Pons (tissue), 1 donor: ENCODE measurements at places on chromosomes 4 and X.

- DNase-seq, result no peak
These were observed 233.0 kb downstream of the PCDH18 start for GRCh38 chr4:137299281-137299680.

GRCh38 chr4:138263247-138263816 lies 21.2 kb upstream of the SLC7A11 start:
- DNase-seq, result no peak

- no peak for DNase-seq
These were observed 8.0 kb upstream of the ODAPH start for GRCh38 chr4:75547647-75548387.

- DNase-seq, result no peak
These were observed 19.1 kb upstream of the CISD2 start for GRCh38 chr4:102849579-102850104.

DNA sequence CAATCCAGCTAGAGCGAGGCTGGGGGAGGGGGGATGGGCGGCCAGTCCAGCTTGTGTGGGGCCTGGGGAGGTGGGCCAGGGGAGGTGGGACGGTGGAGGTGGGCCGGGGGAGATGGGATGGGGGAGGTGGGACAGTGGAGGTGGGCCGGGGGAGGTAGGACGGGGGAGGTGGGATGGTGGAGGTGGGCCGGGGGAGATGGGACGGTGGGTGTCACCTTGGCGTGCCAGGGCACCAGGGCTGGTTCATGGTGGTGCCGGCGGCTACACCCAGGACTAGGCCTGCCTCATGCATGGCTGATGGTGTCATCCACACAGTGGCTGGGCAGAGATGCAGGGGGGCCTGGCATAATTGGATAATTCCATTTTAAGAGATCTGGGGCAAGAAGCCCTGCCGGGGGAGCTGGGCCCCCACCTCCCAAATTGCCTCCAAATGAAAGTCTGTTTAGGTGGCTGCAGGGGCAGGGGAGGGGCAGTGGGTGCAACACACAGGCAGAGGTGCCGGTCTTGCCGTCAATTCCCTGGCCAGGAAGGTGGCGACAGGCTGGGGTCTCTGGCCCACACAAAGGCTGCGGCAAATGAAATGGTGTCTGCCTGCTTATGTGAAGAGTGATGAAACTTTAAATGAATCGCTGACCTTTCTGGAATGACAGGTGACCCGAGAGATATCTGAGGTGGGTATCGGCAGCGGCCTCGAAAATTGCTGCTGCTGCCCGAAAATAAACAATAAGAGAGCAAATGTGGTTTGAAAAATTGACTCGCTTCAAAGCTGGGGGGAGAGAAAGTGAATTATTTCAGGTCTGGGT lies 82.1 kb downstream of the FAM53A start:
- DNase-seq, result no peak

DNA sequence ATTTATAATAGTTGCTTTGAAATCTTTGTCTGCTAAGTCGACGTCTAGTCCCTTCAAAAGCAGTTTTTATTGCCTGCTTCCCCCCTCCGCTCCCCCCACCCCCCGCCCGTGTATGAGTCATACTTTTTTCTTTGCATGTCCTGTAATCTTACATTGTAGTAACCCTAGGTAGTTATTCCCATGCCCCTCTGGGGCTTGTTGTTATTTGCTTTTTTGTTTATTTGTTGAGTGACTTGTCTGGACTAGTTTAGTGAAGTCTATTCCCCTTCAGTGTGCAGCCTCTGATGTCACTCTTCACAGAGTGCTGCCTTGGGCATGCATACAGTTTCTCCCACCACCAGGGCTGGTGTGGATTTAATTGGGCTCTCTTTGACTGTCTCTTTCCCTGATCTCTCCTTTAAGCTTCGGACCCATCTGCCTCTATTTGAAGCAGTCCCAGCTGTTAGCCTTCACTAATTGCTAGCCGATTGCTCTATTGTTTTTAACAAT lies 86.2 kb downstream of the PPEF1 start:
- no peak for DNase-seq

- no peak for DNase-seq
These were observed 2.3 kb upstream of the XPNPEP2 start for GRCh38 chrX:129736491-129736890.

DNA sequence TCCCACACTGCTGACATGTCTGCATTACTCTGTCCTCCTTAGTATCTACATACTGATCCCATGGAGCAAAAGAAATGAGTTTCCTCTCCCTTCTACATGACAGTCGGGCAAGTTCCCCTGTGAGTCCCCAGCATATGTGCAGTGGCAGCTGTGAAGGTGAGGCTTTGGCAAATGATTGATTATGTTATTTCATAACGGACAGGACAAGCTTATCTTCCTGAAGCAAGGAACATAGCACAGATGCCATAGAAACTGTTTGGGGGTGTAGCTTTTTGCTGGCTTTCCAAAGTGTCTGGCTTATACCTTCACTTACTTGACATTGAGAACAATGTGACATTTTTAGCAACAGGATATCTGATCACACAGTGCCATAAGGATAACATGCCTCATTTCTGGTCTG lies 136.8 kb upstream of the PDLIM3 start:
- no peak for DNase-seq

- peak; percentile 2 for DNase-seq
These were observed 295.0 kb upstream of the NR3C2 start for GRCh38 chr4:148737061-148737770.

- no peak for DNase-seq
These were observed 226.9 kb upstream of the SMIM31 start for GRCh38 chr4:164526933-164527583.

DNA sequence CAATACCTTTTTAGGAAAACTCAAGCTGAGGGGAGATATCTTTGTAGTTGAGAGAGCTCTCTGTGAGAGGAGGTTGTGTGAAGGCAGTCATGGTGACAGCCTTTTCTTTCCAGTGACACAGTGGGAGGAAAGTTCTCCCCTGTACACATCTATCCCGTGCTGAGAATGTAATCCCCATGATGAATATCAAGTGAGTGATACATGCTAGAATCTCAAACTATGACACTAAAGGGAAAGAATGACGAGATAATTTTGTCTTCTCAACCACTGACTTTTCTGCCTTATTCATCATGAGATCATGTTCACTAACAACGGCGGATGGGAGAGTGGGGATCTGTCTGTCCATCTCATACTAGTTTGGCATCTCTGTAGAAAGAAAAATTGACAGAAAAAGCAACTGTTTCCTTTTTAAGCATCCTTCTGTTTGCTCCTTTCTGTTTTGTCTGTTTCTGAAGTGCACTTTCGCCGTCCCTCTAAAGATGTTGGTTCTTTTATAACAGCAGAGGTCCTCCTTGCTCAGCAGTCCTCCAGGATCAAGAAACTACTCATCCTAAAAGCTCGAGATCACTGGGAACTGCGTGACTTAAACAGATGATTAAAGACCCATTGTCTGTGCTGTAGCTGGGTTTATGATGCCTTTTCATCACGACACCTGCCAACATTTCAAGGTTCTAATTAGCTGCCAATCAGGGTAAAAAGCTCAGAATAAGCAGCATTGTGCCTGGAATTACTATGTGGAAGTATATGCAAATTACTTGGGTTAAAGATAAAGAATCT lies 137.6 kb downstream of the DCK start:
- DNase-seq, result peak; percentile 15

GRCh38 chrX:12770440-12770839 lies 20.8 kb upstream of the PRPS2 start:
- DNase-seq, result peak; percentile 22

DNA sequence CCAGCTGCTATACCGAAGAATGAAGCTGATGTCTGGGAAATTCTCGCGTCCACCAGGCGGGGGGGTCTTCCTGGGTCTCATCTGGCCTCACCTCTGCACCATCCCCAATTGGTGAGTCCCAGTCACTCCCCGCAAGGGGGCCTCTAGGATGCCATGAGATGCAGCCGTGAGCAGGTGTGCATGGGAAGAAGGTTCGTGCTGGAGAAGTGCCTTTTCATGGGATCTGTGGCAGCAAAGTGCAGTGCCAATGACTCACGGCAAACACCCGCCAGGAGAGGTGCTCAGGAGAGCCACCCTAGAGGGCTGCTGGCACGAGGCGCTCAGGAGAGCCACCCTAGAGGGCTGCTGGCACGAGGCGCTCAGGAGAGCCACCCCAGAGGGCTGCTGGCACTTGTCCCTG lies 55.1 kb downstream of the CPZ start:
- DNase-seq, result no peak

- no peak for DNase-seq
These were observed 205.5 kb upstream of the NUDT6 start for GRCh38 chr4:123127875-123128274.

GRCh38 chr4:57378766-57379165 lies 268.6 kb upstream of the IGFBP7 start:
- DNase-seq, result no peak

DNA sequence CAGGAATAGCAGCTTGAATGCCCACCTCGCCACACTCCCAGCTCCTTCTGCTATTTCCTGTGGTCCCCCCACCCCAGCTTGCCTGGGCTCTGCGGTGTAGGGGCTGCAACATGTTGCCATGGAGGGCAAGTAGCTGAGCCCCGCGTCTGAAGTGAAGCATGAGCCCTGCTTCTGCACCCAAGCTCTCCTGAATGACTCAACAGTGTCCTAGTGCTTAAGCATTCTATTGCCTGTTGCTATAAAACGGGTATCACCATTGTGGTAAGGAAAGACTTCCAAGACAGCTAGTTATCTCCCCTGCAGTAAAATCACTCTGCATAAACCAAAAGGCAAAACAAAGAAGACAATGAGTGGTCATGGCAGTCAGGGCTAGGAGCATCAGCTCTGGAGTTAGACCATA lies 31.4 kb upstream of the SPATA4 start:
- DNase-seq, result no peak

DNA sequence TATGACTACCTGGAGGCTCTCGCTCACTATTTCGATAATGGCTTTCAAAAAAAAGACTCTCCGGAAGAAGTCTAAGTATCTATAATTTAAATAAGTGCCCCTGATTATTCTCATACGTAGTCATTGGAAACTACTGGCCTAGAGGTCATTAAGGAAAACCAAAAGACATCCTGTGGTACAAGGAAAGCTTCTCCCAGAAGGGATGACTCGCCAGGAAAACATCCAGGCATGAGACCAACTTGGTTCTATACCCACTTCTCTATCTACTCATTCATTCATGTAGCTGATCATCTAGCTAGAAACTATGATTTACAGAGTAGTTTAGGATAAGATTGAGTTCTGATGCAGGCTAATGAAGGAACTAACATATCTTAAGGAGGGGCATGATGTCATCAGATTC lies 37.7 kb downstream of the SOX3 start:
- no peak for DNase-seq

DNA sequence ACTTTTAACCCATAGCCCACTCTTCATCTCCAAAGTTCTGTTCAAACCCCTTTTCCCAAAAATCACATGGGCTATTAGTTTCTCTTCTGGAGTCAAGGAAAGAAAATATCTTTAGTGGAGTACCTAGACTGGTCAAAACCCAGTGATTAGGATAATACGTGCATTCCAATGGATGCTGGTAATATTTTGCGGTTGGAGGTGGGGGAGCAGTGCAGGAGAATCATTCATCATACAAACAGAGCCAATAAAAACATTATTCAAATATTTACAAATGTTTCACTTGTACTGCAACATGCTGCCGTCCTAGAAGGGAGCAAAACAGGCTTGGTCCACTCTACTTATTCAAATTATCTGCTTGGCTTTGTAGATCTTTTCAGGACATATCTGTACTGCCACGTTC lies 57.2 kb upstream of the RAB9B start:
- no peak for DNase-seq

GRCh38 chr4:108359130-108359985 lies 190.6 kb upstream of the LEF1 start:
- DNase-seq, result no peak

DNA sequence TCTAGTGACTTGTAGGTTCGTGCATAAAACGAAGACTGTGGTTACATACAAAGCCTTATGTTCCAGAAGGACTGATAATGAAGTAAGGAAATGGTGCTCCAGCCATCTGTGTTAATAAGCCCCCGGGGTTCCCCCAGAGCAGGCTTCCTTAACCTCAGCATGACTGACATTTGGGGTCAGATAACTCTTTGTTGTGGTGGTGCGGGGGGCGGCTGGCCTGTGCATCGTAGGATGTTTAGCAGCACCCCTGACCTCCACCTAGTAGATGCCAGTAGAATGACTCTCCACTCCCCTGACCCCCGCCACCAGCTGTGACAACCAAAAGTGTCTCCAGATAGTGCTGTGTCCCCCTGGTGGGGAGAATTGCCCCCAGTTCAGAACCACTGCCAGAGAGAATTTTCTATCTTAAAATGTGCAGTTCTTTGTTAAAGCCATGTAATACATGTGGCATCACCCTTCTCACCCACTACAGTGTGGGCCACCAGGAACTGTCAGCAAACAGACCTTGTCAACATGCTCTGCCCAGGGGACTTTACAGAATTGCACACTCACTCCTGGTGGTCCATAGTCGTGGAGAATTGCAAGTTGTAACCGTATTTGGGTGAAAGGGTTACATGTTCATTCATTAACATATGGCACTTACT lies 7.5 kb downstream of the SH3KBP1 start:
- DNase-seq, result no peak

DNA sequence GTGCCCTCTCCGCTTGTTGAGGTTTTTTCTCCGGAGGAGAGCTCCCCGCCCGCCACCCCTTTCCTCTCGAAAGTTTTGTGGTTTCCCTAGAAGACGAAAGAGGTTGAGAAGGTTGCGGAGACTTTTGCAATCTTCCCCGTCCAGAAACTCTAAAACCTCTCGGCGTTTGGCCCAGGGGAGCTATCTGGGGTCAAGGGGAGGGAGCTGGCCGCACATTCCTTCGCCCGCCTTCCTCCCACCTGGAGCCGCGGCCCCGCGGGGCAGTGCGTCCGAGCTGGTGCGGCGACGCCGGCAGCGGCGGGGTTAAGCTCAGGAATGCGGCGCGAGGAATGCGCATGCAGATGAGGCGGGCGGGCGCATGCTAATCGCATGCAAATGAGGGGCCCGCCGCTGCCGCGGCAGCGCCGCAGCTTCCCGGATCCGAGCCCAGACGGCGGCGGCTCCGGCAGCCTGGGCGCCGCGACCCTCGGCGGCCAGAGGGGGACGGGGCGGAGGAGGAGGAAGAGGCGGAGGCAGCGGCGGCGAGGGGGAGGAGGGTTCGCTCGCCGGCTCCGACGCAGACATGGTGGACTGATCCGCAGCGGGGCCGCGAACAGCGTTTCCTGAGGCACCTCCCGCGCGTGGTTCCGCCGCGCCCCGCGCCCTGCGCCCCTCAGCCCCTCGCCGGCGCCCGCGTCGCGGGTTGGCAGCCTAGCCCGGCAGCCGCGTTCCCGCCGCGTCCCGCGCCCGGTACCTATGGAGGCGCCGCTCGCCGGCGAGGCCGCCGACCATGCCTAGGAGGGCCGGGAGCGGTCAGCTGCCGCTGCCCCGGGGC lies at the start of gene WWC2:
Gene WWC2, plus strand, starts transcription at position 535 of the 814 bp plus-strand sequence. Its CDS starts 235 bp downstream, at position 770.
- peak; percentile 72 for DNase-seq

DNA sequence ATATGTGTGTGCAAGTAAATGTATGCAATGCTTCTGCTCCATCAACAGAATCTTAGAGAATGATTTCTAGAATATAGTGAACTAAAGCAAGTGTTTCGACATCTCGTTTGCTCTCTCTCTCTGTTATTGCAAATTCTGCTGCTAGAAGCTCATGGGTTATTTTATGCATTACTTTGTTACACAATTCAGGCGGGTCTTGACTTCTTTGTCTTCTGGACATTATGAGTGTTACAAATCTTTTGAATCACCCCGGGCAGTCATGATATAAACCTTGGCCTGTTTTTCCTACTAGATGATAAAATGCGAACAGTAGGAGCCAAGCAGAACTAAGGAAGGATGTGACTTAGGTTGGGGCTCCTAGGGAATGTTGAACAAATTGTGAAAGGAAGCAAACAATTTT lies 166.4 kb upstream of the SFRP2 start:
- DNase-seq, result no peak
